ENCODE measurements at places on chromosomes 4 and X.

GRCh38 chr4:26766141-26766540 is 94.5 kb upstream of the STIM2 start:
- peaks cover 3% of the 10 kb centered on the region for H3K4me1 ChIP-seq
- H3K36me3 ChIP-seq, result peaks cover 15% of the 10 kb centered on the region
- no peaks in the 10 kb centered on the region for H3K27me3 ChIP-seq
- DNase-seq, result no peak
- H3K27ac ChIP-seq, result no peak overlapping the region

DNA sequence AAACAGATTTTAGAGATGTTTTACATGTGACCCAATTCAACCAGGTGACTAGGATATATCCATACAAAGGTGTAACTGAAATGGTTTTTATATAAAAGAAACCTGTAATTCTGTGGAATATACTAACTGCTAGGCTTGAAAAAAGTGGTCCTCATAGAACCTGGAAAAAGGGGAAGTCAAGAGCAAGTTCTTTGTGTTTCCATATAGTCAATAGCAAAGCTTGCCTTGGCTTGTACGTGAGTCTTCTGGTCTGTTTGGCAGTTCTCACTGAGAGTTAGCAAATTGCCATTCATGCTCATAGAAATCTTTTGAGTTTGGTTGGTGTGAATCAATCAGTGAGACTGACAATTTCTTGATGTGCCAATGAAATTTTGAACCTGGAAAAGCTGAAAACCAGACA is 79.4 kb upstream of the SMIM10 start:
- peaks cover 14% of the 10 kb centered on the region for H3K4me1 ChIP-seq
- no peak overlapping the region for H3K4me3 ChIP-seq
- H3K27me3 ChIP-seq, result no peaks in the 10 kb centered on the region
- DNase-seq, result no peak

- H3K4me3 ChIP-seq, result peak overlapping the region; percentile 96
- DNase-seq, result no peak
- no peaks in the 10 kb centered on the region for H3K27me3 ChIP-seq
Measured at GRCh38 chrX:53421125-53421524, 1.3 kb downstream of the SMC1A start.

- H3K27me3 ChIP-seq, result no peaks in the 10 kb centered on the region
- peak overlapping the region; percentile 11 for H3K4me3 ChIP-seq
- H3K36me3 ChIP-seq, result no peaks in the 10 kb centered on the region
- H3K4me1 ChIP-seq, result peaks cover 29% of the 10 kb centered on the region
- peak overlapping the region; percentile 98 for H3K27ac ChIP-seq
Measured at GRCh38 chrX:118348186-118348810, 2.4 kb downstream of the WDR44 start.

GRCh38 chr4:91222014-91222413 is 1081.8 kb upstream of the GRID2 start:
- H3K27ac ChIP-seq, result no peak overlapping the region
- H3K4me3 ChIP-seq, result no peak overlapping the region
- no peaks in the 10 kb centered on the region for H3K4me1 ChIP-seq

DNA sequence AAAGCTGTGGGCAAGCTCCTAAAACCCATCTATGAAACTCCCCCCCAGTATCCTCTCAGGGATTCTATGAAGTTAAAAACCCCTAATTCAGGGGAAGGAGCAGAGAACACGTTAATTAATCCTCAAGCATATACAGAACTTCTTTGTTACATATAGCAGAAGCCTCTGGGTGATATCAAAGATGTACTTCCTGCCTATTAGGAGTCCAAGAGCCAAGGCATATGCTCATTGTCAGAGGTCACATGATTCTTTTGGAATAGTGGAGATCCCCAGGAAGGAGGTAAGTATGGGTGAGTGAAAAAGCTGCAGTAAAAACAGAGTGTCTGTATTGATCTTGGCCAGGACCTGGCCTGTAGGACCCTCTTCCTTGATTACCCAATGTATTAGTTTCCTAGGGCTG is 2.9 kb upstream of the SPARCL1 start:
- no peak overlapping the region for H3K27ac ChIP-seq
- no peak overlapping the region for H3K4me3 ChIP-seq
- H3K27me3 ChIP-seq, result no peaks in the 10 kb centered on the region
- DNase-seq, result no peak
- no peaks in the 10 kb centered on the region for H3K4me1 ChIP-seq

GRCh38 chr4:149347139-149347538 is 468.5 kb downstream of the IQCM start:
- no peak for DNase-seq
- no peaks in the 10 kb centered on the region for H3K36me3 ChIP-seq
- no peak overlapping the region for H3K4me3 ChIP-seq
- H3K27me3 ChIP-seq, result no peaks in the 10 kb centered on the region
- H3K27ac ChIP-seq, result no peak overlapping the region

- H3K27ac ChIP-seq, result peak overlapping the region; percentile 86
Measured at GRCh38 chrX:102154900-102155805, 624 bp downstream of the BEX5 start.

All from memory B cell (primary cell).